ENCODE measurements at places on chromosomes 16 and 17. TPM values are rescaled to one million over a fixed set of nuclear protein-coding genes. Genes with fewer than 3 reads are reported as not detected.

Gene ZFP3
- polyA plus RNA-seq = 2.0 TPM

GRCh38 chr16:48511071-48511540 is 98.9 kb downstream of the N4BP1 start:
- no peak for DNase-seq

Gene UNKL
- polyA plus RNA-seq = 7.9 TPM

GRCh38 chr16:56237451-56237930 is 46.2 kb downstream of the GNAO1 start:
- no peak for DNase-seq

DNA sequence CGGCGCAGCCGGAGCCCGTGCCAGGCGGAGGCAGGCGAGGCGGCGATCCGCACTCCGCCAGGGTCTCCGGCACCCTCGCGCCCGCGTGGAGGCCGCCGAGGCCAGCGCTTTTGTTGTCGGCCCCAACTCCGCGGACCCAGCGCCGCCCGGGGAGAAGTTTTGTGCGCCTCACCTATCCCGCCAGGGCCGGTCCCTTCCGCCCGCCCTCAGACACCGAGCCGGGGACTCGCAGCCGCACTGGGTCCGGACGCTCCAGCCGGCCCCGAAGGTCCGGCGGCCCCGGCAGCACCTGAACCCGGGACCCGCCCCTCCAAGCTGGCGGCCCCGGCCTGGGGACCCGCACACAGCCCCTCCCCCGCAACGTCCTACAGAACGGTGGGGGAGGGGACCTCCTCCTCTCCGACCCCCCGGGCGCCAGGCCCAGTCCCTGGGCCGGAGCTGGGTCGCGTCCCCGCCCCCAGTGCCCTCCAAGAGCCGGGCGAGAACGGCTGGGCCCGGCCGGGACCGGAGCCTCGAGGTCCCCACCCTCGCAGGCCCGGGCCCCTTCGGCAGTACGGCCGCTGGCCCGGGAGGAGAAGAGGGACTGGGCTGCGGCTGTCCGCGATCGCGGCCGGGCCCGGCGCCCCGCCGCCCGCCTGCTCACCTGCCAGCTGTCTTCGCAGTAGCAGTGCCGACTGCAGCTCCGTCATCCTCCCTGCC is 698 bp downstream of the UBE2G1 start:
- no peak for DNase-seq

Gene EVI2A
- 0.49 TPM for polyA plus RNA-seq

DNA sequence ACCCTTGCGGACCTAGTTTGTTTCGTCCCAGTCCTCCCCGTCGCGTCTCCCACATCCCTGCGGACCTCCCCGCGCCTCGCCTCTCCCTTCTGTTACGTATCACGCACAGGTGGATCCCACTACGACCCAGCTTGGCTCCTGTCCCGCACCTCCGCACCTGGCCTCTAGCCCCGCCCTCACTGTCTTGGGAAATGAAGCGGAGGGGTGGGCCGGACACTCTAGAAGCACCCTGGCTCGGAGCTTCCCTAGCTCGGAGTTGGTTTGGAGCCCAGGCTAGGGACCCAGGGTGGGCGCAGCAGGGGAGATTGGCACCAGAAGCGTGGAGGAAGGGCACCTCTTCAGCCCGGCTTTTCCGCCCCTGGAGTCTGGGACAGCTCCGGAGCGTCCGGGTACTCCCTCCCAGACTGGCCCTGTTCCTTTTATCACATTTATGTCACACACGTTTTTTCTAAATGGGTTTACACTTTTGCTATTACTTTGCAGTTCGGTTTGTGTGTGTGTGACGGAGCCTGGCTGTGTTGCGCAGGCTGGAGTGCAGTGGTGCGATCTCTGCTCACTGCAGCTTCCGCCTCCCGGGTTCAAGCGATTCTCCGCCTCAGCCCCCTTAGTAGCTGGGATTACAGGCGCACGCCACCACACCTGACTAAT is 1.4 kb upstream of the CEMP1 start:
- no peak for DNase-seq
